ENCODE measurements at places on chromosomes 7 and 10.

- no peak for DNase-seq
These were observed 100.4 kb downstream of the TCERG1L start for GRCh38 chr10:131211146-131211545.

- DNase-seq, result no peak
These were observed 5.5 kb upstream of the MDFIC start for GRCh38 chr7:114916261-114916892.

GRCh38 chr10:110211465-110211843, 4.0 kb downstream of the MXI1 start:
- DNase-seq, result no peak

- no peak for DNase-seq
These were observed 34.5 kb downstream of the EZH2 start for GRCh38 chr7:148849393-148850098.

DNA sequence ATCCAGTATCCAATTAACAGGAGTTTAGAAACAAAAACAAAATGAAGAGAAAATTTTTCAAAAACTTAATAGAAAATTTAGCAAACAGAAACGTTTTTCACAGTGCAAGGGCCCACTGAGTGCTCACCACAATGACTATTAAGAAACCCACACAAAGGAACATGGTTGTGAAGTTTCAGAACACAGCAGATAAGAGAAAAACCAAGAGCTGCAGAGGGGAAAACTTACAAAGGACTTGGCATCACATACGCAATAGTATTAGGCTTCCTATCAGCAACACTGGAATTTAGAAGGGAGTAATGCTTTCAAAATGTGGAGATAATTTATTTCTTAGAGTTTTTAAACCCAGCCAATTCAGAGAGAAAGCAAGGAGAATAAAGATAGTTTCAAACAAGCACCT, 1.7 kb upstream of the C7orf25 start:
- no peak for DNase-seq

- DNase-seq, result no peak
These were observed 128.4 kb upstream of the PPP2R2D start for GRCh38 chr10:131772441-131772840.

DNA sequence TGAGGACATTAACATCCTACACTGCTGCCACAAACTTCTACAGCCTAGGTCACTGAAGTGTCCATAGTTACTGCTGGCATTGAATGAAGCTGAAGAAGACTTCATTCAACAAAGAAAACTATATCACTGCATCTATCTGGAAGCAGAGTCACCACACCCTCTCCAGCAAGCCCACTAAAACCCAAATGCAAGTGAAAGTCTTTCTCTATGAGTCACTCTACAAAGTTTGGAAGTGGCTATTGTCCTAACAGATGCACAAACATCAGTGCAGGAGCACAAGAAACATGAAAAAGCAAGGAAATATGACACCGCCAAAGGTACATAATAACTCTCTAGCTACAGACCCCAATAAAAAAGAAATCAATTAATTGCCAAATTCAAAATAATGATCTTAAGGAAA, 43.5 kb upstream of the CAMK2B start:
- no peak for DNase-seq

DNA sequence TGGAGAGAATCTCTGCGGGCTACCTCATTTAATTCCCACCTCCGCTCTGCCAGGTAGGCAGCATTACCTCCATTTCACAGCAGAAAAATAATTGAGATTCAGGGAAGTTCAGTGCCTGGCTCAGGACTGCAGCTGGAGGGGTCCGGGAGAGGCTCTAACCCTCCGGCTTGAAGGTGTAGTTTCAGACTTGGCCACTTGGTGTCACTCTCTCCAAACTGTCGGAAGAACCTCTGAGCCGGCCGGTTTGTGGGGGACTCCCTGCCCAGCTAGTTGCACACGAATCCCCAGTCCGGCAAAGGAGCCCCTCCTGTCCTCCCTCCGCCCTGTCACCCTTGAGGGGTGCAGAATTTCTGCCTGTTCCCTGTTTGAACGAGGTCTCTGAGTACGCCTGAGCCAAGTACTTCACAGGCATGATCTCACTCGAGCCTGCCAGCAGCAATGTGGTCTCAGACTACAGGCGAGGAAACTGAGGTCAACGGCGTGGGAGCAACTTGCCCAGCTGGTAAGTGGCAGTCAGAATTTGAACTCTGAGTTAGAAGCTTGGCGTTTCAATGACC, 144.7 kb upstream of the ZNF716 start:
- DNase-seq, result no peak

DNA sequence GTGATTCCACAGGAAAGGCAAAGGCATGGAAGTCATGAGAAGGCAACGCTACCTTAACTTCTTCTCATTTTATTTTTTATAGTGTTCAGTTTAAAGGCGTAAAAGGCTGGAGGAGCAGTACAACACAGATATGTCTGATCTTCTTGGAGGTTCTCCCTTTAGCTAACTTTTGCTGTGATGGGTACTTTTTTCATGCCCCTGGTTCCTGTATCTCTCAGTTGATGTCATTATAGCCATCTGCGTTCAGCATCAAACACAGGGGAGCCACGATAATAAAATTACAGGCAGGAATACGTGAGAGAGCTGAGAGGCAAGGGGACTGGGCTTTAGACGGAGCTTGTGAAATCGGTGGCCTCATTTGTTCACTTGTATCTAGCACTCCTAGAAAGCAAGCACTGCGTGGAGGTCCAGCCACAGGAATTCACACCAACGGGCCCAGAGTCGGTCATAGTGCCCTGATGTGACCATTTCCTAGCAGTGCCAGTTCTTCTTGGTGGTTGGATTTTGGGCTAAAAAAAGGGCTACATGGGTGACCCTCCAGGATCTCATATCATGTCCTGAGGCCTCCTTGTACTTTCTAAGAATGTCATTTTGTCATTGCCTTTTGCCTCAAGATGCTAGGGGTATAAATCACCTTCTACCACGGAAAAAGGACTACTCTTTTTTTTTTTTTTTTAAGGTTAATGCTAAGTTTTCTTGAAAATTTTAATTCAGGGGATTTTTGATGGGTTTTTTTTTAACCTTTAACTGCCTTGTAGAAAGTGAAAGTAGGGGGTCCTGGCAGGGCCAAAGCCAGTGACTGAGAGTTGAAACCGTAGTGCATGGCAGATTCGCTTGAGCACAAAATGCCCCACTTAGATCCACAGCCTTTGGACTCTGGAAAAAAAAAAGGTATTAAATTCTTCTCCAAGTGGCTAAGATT, 191.5 kb downstream of the CELF2 start:
- DNase-seq, result no peak

DNA sequence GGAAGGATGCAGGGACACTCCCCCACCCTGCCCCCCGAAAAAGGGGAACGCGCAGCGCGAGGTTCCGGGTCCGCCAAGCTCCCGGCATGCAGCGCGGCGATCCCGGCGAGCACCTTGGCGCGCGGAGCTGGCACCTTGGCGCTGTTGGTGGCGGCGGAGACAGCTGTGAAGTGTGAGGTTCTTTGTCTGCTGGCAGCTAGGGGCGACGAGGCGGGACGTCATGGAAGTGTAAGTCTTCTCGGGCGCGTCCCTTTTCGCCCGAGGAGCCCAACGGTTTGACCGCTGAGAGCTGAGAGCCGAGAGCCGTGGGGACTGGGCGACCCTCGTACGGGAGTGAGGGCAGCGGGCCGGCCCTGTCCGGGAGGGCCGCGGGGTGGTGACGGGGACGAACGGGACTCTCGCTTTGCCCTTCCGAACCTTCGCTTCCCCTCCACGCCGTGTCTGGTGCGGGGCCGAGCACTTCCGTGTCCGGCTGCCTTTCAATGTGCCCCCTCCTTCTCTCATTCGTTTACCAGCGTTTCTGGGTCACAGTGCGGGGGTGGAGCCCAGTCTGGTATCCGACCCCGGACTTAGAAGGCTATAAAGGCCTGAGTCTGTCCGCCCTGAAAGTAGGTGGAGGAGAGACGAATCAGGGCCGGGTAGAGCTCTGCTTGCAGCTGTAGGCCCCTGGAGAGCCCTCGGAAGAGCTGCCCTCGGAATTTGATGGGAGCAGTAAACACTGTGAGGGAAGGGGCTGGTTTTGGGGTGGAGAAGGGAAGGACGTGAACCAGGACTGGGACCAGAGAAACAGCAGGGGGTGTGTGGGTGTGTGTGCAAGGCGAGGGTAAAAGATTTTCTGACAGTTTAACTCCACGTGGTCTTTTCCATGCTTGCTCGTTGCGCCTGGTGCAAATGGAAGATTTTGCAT, at the start of gene CRCP:
CRCP (plus strand) TSS at position 105 of the 907 bp plus-strand sequence; CDS start at position 221, 116 bp downstream.
- peak; percentile 86 for DNase-seq

GRCh38 chr10:48199580-48200377, 74.7 kb downstream of the FRMPD2 start:
- DNase-seq, result no peak

DNA sequence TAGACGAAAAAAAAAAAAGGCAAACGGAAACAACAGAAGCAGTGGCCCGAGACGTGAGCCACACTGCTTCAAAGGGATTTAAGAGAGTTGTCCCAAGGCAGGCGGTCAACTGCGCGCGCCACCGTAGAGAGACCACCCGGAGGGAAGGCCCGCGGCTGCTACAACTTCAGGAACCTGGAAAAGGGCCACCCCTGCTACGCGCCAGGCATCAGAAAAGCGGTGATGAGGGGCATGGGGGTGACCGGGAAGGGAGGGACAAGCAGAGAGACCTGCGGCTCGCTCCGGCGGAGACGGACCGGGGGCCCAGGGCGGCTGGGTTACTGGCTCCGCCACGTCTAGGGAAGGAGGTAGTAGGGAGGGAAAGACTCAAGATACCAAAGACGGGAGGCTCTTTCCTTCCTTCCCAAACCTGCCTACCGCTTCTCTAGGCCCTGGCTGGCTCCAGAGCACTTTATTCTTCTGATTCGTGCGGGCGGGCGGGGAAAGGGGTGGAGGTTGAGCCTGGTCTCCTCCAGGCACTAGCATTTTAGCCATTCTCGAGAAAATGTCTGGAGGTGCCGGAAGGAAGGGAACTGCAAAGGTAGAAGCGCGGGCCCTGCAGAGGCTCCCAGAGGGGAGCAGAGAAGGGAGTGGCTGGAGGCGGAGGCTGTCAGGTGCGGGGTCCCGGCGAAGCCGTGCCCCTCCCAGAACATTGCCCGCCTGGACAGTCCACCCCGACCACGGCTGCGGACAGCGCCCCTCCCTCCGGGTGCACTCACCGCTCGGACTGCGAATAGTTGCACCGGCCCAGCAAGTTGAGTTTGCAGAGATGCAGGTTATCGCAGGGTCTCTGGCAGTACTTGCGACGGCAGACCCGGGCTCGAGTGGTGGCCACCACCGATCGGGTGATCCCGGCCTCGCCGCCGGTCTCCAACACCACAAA, 993 bp downstream of the ZC3HAV1 start:
- peak; percentile 11 for DNase-seq

GRCh38 chr7:156898938-156899337, 6.0 kb upstream of the LMBR1 start:
- no peak for DNase-seq

GRCh38 chr7:122896509-122896908, 10.2 kb upstream of the CADPS2 start:
- DNase-seq, result no peak

GRCh38 chr10:15387021-15387420, 15.9 kb upstream of the FAM171A1 start:
- DNase-seq, result peak; percentile 86

DNA sequence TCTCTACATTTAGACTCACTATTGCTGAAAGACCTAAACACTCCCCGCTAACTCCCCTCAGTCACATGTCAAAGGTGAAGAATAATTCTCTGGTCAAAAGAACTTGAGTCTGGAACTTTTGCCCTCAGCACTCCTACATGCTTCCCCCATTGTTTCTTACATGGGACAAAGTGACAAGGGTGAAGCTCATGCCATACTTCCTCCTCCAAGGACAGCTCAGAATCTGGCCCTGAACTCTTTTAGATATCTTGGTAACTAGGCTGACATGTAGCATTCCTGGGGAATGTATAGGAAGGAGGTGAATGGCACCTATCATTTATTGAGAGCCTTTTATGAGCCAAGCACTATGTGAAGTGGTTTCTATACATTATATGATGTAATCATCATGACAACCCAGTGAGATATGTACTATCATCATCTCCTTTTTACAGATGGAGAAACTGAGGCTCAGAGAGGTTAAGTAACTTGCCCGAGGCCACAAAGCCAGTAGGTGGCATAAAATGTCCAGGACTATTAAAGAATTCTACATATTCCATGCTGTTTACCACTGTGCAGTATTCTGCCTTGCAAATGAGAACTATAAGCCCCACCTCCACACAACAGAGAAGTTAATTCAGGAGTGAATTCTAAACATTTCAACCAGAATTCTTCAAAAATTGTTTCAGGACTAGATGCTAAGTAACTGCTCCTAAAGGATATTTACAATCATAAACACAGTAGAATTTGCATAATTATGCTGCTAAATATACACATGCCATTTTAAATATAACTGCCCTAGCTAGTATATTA, 246.6 kb downstream of the ARHGAP21 start:
- no peak for DNase-seq

DNA sequence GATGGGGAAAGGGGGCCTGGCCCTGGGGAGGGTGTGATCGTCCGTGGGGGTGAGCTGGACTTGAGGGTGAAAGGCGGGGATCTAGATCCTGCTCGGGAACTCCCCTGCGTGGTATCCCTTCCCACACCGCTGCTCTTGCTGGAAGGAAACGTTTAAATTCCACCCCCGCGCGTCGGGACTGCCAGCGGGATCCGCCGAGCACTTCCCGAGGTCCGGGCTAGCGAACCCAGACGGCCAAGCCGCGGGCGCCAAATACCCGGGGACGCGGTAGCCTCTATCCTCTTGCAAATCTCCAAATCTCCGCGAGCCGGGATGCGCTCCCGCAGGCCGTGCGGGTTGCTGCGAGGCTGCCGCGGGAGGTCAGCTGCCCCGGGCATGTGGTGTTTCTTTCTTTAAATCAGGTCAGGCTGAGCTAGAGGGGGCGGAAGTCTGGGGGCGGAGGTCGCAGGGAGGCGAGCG, 904 bp downstream of the NPTX2 start:
- DNase-seq, result no peak

DNA sequence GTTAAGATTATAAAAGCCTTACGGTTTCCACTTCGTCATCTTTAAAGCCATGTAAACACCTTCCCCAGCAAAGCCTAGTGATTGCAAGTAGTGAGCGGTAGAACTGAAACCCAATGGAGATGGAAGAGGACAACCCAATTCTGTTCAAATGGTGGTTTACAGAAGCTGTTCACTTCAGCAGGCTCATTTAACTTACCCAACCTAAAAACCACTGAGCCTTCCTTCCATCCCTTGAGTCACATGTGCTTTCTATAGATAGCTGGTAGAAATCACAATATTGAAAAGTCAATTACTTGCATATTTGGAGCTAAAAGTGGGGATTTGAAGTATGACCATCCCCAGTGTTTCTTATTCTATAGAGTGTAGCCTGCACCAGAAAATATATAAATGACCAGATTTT, 667.7 kb downstream of the SUGCT start:
- DNase-seq, result no peak

DNA sequence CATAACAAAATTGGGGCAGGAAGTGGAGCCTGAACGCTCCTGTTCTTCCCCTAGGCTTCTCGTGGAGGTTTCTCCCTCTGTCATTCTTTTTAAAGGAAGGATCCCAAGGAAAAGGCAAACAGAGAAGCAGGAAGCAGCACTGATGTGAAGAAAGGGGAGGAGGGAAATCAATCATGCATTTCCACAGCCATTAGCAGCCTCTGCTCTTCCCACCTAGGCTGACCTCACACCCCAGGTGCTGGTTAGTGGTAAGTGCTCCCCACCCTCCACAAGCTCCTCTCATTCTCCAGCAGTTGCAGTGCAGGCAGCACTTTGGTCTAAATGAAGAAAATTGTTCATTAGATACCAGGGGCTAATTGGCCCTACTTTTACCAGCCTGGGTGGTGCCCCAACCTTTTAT, 2.6 kb downstream of the CRHR2 start:
- DNase-seq, result no peak

All from cerebellar cortex (tissue), 1 donor.